ENCODE measurements at places on chromosomes 11 and 22.

- DNase-seq: no peak
Measured at GRCh38 chr11:15926071-15926470, 430.3 kb downstream of the SOX6 start.

GRCh38 chr11:241634-242033 is 4.9 kb downstream of the PSMD13 start:
- no peak for DNase-seq

DNA sequence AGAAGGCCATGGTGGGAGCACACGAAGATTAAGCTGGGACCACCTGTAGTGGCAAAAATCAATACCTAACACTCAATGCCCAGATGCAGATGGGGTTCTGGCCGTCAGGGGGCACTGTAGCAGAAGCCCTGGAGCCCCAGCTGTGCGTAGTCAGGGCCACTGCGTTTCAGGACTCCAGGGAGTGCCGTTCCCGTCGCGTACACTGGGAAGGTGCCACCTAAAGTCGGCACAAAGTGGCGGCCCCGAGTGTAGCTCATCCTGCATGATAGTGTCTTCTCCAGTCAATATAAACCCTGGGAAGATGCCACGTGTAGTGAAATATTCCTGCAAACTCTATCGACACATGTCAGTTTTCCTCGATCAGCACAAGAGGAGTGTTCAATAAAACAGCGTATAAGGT is 123.8 kb upstream of the NTM start:
- no peak for DNase-seq

- no peak for DNase-seq
Measured at GRCh38 chr11:84091212-84091986, 805.2 kb upstream of the CCDC90B start.

GRCh38 chr11:105226091-105226490 is 86.5 kb upstream of the CARD18 start:
- DNase-seq: no peak

DNA sequence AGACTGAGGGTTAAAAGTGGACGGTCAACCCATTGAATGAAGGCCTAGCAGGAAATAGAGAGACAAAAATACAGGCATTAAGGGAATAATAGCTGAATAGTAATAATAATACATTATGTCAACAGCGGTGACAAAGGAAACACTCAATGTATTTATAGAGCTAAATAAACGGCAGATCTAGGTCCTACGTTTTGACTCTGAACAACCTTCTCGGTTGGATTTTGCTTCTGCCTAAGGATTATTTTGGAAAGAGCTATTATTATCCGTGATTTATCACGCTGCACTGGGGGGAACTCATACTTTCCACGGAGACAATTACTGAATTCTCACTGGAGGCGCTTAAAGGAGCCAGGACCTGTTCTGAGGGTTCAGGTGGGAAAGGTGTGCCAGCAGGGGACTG is 118.2 kb upstream of the KIRREL3 start:
- peak; percentile 56 for DNase-seq

DNA sequence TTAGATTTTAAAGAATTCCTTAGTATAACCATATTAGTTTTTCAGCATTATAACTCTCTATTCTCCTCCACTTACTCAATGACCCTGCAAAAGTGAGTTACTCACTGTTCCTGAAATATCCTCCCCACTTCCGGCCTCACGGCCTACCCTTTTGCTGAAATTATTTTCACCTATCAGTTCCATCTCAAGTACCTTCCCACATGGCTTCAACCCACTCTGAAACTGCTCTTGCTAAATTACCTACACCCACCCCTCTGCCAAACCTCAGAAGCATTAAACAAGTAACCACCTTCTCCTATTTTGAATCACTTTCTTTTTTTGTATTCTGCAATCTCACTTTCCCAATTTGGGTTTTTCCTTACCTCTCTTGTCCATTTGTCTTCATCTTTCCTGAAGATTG is 37.7 kb downstream of the OR5P2 start:
- DNase-seq: no peak

DNA sequence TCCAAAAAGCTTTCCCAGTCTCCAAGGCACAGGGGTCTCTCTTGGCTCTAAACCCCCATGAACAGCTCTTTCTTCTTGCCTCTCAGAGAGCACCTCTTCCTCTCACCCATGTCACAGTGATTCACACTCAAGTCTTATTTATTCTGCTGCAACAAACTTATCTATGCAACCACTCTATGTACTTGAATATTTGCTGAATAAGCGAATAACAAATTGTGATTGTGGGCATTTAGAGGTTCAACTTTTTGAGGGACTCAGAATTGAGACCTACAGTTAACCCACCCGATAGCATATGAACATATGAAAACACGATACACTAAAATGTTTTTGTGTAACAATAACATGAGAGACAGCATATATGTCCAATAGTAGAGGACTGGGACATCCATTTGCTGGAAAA is 137.1 kb upstream of the NARS2 start:
- DNase-seq: no peak

GRCh38 chr11:36333897-36334296 is 37.8 kb downstream of the PRR5L start:
- DNase-seq: no peak

- no peak for DNase-seq
Measured at GRCh38 chr11:7591107-7591894, 77.5 kb downstream of the PPFIBP2 start.

DNA sequence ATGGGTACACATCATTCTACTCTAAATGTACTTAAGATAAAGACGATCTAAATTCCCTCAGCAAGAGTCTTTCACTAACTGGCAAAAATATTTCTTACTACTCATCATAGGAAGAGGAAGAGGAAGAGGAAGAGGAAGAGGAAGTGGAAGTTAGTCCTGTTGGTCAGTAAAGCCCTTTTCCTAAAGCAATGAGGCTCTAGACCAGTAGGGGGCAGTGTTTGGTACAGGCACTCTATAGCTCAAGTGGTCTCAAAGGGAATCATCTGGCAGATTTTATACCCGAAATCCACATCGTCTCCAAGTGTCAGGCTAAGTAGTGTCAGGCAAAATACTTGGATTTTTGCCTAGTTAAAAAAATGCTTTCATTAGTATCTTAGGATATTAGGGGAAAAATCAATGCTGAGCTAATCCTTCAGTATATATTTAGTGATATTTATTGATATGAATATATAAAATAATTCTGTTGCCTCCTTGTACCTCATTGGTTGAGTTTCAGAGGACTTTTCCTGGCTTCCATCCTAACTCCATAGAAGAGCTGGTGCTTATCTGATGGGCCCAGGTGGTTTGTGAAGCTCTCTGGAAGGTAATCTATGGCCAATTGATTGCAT is 7.7 kb downstream of the BLID start:
- no peak for DNase-seq

DNA sequence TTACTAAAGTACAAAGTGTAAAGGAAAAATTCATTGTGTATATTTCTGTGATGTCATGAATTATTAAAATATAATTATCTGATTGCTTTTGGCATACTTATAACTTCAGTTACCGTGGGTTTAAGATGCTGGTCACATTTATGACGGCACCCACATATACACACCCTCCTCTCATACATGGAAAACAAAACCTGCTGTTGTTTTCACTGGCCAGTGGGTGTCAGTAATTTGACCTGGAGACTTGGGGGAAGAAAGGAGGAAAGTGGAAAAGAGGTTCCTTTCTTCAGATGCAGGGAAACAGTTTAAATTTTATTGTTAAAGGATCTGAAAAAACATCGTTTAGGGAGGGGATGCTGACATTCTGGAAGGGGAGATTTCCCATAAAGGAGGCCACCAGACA is 742 bp upstream of the BBOX1 start:
- DNase-seq: no peak

GRCh38 chr22:23281406-23282088 is 101.2 kb downstream of the BCR start:
- peak; percentile 20 for DNase-seq

- no peak for DNase-seq
Measured at GRCh38 chr11:62577046-62577714, 3.5 kb upstream of the EEF1G start.

DNA sequence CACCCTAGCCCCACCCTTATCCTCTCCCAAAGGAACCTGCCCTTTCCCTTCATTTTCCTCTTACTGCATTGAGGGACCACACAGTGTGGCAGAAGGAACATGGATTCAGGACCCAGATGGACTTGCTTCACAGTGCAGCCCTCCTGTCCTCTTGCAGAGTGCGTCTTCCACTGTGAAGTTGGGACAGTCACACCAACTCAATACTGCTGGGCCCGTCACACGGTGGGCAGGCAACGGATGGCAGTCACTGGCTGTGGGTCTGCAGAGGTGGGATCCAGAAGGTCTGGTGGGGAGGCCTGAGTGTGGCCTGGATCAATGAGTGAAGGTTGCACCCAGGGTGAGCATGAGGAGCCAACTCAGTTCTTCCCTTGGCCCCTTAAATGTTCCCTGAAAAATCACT is 129.9 kb upstream of the B3GAT1 start:
- DNase-seq: no peak

DNA sequence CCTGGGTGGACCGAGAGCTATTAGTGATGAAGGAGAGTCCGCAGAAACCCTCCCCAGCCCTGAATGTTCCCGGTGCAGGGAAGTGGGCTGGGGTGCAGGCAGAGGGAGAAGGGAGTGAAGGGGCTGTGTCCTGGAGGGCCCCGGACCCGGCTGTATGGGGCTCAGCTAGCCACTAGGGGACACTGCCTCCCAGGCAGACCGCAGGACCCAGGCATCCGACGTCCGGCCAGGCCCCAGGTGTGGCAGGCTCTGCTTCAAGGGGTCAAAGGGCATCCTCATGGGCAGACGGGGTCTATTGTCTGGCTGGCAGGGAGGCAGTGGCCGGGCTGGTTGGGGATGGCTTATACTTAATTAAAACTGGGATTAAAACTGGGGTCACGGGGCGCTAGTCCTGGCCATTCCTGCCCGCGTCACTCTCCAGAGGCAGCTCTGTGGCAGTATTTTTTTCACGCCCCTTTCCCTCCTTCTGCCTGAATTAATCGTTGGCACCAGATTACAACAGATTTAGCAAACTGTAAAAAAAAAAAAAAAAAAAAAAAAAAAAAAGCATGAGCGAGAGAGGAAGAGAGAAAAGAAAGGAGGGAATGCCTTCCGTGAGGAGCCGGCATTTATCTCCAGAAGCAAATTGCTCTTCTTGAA is 5.1 kb downstream of the FLRT1 start:
- DNase-seq: no peak

- peak; percentile 56 for DNase-seq
Measured at GRCh38 chr11:47991266-47991830, 11.0 kb downstream of the PTPRJ start.

- DNase-seq: peak; percentile 4
Measured at GRCh38 chr22:32204040-32204855, 625 bp downstream of the RFPL2 start.

GRCh38 chr22:49500076-49500460 is 327.6 kb downstream of the BRD1 start:
- no peak for DNase-seq

GRCh38 chr11:65853246-65853979 is 4.6 kb downstream of the CFL1 start:
- DNase-seq: no peak

GRCh38 chr11:926341-926916 is 759 bp downstream of the AP2A2 start:
- DNase-seq: no peak

DNA sequence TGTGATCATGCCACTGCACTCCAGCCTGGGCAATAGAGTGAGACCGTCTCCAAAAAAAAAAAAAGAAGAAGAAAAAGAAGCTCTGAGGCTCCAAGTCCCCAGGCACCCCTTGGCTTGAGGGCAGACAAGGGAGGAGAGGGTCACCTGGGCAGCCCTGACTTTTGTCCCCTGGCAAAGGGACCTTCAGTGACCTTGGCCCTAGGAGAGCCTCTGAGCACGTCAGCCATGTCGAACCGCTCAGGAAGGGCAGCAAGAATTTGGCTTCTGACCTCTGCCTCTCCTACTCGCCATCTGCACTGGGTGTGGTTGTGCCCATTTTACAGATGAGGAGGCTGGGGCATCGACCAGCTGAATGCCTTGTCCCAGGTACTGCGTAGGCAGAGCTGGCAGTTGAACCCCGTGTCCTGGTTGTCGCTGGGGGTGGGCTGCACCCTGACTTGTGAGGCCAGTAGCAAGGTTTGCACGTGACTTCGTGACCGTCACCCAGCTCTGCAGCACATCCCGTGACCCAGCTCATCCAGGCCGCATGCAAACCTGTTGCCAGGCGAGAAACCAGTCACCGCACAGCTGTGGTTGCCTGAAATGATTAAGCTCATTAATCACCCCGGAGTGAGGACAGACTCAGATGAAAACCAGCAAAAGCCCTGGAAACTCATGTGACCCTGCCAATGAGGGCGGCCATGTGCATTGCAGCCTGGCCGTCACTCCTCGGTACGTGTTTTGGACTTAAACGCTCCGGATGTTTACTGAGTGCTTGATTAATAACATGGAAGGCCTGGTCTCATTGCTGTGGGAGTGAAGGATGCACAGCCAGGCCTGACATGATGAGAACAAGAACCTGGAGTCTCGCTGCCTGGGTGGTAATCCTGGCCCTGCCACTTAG is 47.7 kb upstream of the PPP6R3 start:
- peak; percentile 46 for DNase-seq

DNA sequence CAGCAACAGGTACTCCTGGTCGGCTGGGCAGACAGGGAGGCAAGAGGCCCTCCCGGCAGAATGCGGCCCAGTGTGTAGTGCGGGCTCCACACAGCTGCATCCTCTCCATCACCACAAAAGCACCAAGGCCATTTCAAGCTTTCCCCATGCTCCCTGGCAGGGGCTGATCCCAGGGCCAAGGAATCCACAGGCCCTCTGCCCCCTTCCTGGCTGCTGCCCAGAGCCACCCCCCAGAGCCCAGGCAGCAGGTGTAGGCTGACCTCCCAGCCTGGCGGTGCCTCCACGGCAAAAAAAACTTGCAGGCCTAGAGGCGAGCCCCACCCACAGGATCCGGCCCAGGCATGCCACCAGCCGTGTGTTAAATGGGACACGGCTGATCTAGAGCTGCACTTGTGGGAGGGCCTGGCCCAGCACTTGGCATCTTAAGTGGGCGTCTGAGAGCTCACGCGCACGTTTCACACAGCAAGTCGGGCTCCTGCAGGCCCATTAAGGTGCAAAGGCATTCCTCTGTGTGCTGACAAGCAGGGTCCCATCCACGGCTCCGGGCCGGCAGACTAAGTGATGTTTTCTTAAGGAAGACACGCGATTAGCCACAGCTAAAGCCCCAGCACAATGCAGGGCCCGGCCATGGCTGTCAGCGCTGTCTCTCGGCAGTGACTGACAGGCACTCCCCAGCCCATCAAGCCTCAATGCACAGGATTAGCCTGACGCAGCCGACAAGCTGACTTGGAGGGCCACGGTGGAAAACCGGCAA is 19.8 kb upstream of the GNB1L start:
- no peak for DNase-seq

GRCh38 chr22:37167176-37167980 is 17.7 kb upstream of the IL2RB start:
- DNase-seq: no peak

DNA sequence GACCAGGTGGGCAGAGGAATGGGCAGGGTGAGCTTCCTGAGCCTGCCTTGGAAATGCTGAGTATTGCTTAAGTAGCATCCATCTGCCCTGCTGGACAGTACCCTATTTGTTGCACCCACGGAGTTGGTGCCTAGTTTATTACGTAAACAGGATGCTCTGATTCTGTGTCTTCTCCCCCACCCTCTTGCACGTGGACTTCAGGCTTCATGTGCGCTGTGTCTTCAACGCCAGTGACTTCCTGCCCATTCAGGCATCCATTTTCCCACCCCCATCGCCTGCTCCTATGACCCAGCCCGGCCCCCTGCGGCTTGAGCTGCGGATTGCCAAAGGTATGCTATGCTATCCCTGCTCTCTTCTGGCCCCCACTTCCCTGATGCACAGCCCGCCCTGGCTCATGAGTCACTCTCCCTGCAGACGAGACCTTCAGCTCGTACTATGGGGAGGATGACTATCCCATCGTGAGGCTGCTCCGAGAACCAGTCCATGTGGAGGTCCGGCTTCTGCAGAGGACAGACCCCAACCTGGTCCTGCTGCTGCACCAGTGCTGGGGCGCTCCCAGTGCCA is 5.7 kb downstream of the ZP1 start:
- DNase-seq: no peak

Measured in NCI-H774 (cell line).